ENCODE measurements at places on chromosomes 1 and 21.

- DNase-seq, result no peak
These were observed 103.9 kb upstream of the EDN2 start for GRCh38 chr1:41588334-41588875.

- DNase-seq, result no peak
These were observed 180.2 kb downstream of the PRDM16 start for GRCh38 chr1:3249231-3249630.

- no peak for DNase-seq
These were observed 13.7 kb upstream of the DPH5 start for GRCh38 chr1:101039245-101039644.

GRCh38 chr1:207034208-207034607 is 1.7 kb upstream of the C1orf116 start:
- DNase-seq, result no peak

GRCh38 chr1:27789540-27790041 is 16.6 kb downstream of the STX12 start:
- no peak for DNase-seq

GRCh38 chr21:15063814-15064575 is 805 bp downstream of the NRIP1 start:
- peak; percentile 62 for DNase-seq

DNA sequence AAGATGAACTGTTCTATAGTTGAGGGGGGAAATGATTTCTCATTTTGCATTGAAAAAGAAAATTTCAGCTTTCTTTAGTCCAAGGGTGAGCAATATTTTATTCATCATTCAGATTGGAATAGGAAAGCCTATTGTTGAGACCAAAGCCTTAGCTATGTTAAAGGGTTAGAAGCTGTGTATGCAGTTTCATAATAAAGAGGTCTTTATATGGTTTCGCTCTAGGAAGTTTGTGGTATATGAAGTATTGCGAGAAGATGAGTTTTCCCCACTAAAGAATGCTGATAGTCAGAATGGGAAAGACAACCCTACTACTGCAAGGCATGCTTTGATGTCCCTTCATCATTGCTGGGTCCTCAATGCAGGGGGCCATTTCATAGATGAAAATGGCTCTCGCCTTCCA is 28.6 kb downstream of the UAP1 start:
- no peak for DNase-seq

GRCh38 chr1:226363801-226364513 is 43.9 kb downstream of the PARP1 start:
- no peak for DNase-seq

DNA sequence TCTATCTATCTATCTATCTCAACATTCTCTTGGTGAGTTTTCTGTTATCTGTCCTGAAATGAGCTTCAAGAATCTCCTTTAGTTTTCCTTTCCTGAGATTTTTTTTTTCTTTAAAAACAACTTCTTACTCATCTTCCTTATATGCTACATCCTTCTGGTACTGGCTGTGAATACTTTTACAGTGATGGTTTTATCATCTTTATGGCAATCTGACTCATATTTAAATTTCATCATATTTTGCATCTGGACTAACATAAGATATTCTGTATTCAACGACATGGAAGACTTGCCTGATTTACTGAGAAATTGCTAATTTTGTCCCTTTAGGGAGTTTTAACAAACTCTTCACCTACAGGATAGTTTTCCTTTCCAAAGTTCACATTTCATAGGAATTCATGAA is 33.0 kb downstream of the PDE4B start:
- no peak for DNase-seq

DNA sequence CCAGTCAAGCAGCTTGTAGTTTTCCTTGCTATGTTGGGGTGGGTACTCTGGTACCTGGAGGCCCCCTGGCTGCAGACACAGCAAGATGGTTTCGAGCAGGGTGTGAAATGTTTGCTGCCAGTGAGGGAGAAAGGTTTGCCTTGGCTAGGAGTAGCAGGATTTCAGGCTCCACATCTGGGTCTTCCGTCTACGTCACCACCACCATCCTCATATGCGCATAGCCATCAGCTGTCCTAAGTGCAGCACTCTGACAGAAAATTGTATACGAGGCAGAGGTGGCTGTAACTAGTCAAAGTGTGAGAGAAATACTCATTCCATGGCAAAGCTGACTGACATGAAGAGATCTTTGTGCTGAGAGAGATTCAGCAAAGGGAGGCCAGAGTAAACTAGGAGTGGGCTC is 212.6 kb downstream of the NFIA start:
- no peak for DNase-seq

DNA sequence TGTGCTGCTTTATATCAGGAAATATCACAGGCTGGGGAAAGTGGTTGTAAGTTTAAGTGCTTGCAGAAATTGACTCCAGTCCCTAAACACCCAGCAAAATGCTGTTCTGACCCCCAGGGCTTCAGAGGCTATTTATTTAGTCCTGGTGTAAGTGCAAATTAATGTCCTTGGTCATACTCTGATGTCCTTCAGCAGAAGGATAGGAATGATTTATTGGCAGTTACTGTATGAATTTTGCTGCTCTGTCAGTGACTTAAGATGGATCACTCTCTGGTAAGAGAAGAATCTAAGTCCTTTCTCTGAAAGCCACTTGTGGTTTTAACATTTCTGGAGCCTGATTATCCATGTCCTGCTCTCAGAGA is 21.9 kb downstream of the FAM20B start:
- DNase-seq, result no peak

GRCh38 chr1:32771561-32772280 is 45.4 kb downstream of the YARS1 start:
- no peak for DNase-seq

DNA sequence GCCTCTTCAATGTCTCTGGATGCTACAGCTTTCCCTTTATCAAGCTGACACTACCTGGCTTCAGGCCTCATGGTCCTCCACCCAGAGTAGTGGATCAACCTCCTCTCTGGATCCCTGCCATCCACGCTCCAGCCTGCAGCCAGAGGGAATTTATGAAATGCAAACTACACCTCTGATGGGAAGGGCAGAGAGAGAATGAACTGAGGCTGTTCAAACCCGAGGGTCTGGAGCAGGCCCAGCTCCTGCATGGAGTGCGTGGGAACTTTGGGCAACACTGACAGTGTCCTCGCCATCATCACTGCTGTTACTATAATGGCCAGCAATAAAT is 157.8 kb downstream of the TRABD2B start:
- no peak for DNase-seq

DNA sequence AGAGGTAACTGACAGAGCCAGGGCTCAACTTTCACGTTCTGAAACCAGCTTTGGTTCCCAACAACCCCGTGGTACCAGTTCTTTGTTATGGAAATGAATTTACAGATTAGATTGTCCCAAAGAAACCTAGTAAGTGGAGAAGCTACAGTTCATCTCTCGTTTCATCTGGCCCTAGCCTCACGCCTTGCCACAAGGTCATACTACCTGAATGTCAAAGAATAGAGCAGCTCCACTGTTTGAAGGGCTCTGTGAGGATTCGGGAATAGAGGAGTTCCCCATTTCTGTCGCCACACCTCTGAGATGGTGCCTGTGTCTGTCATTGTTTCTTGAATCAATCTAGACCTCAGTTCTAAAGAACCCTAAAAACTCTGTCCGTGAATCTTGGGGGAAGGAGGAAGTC is 15.0 kb upstream of the CDC42 start:
- no peak for DNase-seq

DNA sequence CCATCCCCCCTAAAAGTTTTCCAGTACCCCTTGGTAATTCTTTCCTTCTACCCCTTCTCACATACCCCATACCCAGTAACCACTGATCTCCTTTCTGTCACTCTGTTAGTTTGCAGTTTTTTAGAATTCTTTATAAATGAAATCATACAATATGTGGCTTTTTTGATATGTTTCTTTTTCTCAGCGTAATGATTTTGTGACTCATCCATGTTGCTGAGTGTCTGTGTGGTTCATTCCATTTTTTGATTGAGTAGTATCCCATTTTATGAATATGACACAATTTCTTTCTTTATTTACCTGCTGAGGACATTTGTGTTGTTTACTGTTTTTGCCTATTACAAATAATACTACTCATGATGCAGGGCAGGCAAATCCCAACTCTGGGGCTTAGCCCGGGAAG is 1605.3 kb downstream of the BRINP3 start:
- no peak for DNase-seq
